ENCODE measurements at places on chromosomes 16 and 17.
A peak's percentile ranks its signal among the peaks of the same experiment; 100 is the strongest.

DNA sequence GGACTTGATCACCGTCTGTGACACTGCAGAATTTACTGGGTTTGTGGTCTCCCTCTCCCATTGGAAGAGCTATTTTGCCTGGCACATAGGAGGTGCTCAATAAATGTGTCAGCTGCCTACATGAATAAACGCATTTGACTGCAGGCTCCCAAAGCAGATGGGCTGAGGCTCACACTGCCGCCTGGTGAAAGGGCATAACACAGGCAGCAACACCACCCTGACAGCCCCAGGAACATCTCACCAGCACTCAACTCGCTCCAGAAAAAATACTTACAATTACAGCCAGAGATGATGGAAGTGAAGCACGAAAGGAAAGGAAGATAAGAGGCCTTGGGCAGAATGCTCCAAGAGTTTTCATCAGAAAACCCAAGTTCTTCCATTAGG is 73.9 kb downstream of the RPH3AL start:
- no peak for DNase-seq

GRCh38 chr17:10724546-10725195 is 5.2 kb downstream of the TMEM220 start:
- no peak for DNase-seq

- no peak for DNase-seq
Measured at GRCh38 chr17:33398386-33398785, 105.3 kb upstream of the ASIC2 start.

- no peak for DNase-seq
Measured at GRCh38 chr16:84155226-84155625, 10.1 kb downstream of the DNAAF1 start.

GRCh38 chr17:55806745-55807495 is 56.1 kb downstream of the PCTP start:
- DNase-seq: no peak

DNA sequence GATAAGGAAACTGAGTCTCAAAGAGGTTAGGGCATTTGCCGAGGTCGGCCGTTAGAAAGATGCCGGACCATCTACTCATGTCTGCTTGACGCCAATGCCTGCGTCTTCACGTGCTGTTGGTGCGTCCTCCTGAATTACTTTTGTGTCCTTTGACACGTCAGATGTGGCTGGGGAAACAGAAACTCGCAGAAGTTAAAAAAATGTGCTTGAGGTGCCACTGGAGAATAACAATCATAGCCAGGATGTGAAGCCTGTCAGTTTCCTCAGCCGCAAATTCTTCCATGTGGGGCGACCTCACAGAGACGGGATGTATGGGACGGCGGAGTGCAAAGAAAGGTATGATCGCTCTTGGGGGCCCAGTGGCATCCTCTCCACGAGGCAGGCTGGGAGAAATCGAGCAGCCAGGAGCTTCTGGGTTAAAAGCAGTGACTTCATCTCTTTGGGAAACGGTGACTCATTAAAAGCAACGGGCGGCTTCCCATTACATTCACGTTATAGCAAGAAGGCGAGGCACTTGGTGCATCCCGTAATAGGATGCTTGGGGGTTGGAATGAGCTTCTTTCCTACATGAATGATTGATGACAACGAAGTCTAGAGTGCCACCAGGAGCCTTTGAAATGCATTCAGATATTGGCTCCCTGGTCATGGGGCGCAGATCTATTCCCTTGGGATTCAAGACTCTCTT is 67.8 kb downstream of the BMERB1 start:
- peak; percentile 47 for DNase-seq

- no peak for DNase-seq
Measured at GRCh38 chr16:3282103-3282729, 1.1 kb upstream of the ZNF263 start.

DNA sequence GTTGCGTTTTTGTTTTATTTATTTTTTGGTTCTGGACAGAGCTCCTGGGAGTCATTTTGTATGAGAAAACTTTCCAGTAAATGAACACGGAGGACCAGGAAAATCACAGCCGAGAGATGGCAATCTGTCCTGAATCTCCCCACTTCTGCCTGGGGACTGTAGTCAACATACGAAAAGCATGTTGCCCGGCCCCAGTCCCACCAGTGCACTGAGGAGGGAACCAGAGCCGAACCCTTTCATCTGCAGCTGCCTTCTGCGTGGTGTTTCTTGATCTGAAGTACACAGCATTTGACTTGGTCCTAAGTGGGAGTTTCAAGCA is 18.9 kb downstream of the SNX11 start:
- no peak for DNase-seq

GRCh38 chr17:9240659-9241370 is 219.5 kb downstream of the NTN1 start:
- DNase-seq: peak; percentile 92

GRCh38 chr17:8384801-8385378 is 1.9 kb upstream of the RPL26 start:
- DNase-seq: no peak

DNA sequence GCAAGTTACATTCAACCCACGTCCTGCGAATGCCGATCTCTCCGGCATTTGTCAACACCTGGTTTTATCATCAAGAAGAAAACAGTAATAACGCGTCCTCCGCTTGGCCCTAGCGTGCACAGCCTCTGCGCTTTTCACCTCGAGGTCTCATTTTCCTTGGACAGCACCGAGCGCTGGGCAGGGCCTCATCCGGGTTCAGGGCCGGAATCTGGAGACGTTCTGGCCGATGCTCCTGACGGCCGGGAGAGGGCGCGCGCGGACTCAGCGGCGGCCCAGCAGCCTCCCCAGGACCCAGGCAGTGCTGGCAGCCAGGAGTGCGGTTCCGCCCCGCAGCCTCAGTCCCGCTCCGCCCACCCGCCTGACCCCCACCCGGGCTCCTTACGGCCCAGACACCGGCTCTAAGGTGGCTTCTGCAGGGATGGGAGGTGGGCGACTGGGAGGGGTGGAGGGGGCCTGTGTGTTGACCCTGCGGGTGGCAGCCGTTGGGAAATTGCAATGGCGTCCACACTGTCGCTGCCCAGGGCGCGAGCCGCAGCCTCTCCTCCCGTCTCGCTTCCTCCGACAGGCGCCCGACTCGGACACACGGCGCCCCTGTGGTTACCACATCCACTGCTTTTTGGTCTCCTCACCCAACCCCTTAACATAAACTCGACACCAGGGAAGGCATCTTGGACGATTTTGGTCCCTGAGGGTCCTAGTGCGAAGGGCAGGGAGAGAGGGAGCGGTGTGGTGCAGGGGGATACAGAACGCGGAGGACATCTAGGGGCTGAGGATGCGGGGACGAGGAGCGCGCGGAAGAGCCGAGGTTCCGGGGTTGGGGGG is 7.4 kb upstream of the FLYWCH1 start:
- peak; percentile 89 for DNase-seq

- no peak for DNase-seq
Measured at GRCh38 chr17:54867634-54868033, 33.0 kb upstream of the TOM1L1 start.
